Tibial artery (tissue), 4 donors: ENCODE measurements at places on chromosomes 4 and X.

DNA sequence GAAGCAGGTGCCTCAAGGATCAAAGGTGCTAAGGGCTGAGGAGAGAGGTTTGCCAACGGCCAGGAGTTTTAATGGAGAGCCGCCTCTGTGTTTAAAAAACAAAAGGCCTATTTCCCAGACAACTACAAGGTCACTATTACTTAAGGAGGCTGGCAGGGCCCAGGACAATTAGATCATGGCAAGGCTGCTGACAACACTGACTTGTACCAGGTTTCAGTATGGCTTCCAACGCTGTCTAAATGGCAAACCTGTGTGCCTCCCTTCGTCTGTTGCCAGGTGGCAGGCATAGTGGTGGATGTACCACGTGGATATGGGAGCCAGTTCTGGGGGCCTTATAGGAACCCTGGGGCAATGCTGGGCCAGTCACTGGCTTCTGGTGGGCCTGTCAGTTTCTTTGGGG lies 41.0 kb downstream of the NSG1 start:
- DNase-seq, result no peak

GRCh38 chrX:103688946-103689345 lies 2.4 kb upstream of the MORF4L2 start:
- no peak for DNase-seq

GRCh38 chr4:3523628-3524221 lies 8.5 kb downstream of the LRPAP1 start:
- DNase-seq, result peak; percentile 60

DNA sequence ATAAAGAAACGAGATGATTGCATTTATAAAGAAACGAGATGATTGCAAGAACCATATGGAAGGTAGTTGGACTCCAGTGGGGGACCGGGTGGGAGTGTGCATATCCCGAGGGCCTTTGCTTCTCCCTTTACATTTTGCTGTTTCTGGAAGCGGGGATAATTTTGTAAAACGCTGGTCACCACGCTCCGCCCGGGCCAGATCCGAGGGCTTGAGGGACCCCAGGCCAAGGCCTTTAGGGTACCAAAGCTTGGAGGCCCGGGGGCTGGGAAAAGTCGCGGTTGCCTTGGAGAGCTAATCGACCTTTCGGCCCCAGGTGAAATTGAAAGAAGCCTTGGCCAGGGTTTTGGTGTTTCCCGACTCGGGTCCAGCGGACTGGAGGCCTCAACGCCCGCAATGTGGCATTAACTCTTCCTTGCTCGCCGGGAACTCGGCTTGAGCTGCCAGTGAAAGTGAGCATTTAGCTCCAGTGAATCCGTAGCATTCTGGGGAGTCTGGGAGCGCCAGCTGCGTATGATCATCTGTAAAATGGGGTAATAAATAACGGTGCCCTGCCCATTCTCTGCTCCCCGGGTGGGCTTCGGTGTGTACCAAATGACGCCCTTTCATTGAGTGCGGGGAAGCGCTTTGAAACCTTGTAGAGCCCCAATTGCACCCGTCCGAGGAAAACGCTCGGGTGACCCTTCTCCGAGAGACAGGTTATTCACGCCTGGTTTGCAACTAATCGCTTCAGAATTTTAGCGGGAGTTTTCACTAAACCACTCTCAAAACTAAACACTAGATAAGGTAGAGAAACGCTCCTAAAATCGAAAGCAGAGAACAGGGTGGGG lies 4.5 kb downstream of the NKX3-2 start:
- DNase-seq, result no peak

- DNase-seq, result peak; percentile 38
Measured at GRCh38 chr4:113444386-113444785, 317.2 kb downstream of the CAMK2D start.

DNA sequence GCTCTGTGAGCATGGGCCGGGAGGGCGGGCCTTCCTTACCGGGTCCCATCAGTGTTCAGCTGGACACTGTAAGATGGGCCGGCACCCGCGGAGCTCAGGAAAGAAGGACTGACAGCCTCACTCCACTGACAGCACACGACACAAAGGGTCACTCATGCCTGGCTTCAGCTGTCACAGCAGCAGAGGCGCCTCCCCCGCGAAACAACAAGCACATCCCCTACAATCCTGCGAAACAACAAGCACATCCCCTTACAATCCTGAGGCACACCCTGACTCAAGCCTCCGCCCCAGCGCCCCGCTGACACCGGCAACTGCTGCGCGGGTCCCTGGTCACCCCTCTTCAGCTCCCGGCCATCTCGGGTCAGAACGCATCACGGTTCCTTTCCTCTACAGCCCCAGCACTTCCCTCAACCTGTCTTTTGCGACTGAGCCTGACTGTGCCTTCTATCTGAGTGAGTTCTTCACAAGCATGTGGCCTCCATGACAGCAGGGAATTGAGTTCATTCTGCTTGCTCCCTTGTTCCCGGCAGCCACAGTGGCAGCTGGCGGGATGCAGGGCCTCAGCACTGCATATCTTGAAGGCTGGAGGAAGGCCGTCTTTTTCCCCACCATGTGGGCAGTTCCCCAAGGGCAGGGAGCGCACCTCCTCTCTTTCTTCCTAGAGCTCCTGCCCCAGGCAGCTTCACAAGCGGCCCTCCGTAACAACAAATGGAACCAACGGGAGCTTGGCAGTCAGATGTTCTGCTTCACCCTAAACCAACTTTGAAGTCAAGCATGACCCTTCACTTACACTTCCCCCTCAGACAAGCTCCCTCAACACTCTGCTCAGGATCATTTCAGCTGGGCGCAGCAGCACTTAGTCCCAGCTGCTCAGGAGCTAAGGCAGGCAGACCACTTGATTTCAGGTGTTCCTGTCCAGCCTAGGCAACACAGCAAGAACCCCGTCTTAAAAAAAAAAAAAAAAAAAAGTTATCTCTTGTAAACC lies 39.6 kb downstream of the SCD5 start:
- no peak for DNase-seq

GRCh38 chr4:61246034-61246433 lies 45.9 kb downstream of the ADGRL3 start:
- no peak for DNase-seq

DNA sequence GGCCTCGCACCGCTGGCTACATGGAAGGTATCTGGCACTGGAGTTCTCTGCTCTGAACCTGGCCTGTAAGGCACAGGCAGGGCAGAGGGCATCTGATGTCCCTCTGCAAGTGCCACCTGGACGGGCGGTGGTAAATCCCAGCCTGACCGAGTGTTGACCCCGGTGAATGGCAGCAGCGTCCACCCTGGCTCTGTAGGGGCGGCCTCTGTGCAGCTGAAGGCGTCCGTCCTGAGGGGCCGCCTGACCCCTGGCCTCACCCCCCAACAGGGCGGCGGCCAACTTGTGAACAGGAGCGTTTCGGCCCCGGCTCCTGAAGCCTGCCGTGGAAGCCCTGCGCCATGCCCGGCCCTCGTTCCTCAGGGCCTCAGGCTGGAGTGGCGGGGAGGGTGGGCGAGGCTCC lies 51.4 kb downstream of the CPZ start:
- DNase-seq, result peak; percentile 44

GRCh38 chr4:28001698-28002097 lies 1141.1 kb downstream of the STIM2 start:
- no peak for DNase-seq

GRCh38 chrX:150361777-150362351 lies 1.3 kb upstream of the MAMLD1 start:
- no peak for DNase-seq

- DNase-seq, result no peak
Measured at GRCh38 chr4:56475917-56476316, 8.5 kb downstream of the SRP72 start.

DNA sequence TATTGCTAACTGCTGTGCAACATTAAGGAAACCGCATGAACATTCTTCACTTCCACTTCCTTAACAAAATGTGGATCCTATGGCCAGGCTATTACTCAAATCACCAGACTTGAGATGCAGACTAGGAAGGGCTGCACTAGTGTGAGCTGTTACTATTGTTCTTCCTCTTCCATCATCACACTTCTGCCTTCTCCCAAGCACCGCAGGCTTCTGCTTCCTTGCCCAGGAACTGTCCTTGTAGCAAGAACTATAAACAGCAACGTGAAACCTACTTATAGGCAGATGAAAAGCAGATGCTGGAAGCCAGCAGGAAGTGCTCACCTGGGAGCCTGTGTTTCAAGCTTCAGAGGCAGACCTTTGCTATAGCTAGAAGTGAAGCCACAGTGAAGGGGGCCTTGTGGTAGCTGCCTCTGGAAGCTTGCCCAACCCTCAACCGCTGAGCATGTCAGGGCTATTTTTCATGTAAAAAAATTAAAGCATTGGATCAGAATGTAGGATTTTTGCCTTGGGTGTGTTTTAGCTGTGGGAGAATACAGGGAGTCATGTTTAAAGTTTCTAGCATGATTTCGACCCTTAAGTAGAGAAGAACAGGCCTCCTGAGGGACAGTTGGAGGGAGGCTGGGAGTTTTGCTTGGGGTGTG lies 43.9 kb downstream of the CLNK start:
- no peak for DNase-seq

DNA sequence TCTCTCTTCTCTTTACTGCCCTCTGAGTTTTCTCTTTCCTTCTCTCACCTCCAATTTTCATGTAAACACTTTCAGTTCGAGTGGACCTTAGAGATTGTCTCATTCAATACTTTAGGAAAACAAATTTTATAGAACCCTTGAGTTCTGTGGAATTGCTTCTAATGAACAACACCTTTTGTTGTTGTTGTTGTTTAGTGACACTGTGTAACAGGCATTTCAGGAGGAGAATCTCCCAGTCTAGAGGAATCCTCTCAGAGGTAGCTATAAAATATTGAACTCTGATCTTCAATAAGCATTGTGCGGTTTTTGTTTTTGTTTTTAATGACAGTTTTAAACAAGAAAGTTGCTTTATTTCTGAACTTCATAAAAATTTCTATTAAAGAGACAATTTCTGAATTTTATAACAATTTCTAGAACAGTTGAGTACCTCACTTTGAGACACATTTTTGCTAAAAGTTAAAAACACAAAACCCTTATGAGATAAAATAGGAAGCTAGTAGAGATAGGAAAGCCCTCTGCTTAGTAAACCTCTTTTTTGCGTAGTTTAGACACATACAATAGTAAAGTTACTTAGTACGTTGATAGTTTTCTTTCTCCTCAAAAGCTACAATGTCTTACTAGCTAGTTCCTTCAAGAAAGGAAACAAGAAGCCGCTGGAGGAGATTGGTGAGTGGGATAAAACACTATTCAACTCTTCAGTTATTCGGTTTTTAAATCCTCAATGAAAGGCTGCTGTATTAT lies 38.8 kb downstream of the CLCN3 start:
- DNase-seq, result no peak

GRCh38 chr4:126364311-126364911 lies 1049.7 kb downstream of the FAT4 start:
- no peak for DNase-seq

- no peak for DNase-seq
Measured at GRCh38 chr4:35559559-35560365, 684.6 kb downstream of the ARAP2 start.

- no peak for DNase-seq
Measured at GRCh38 chrX:150813922-150814321, 84.5 kb downstream of the CD99L2 start.

DNA sequence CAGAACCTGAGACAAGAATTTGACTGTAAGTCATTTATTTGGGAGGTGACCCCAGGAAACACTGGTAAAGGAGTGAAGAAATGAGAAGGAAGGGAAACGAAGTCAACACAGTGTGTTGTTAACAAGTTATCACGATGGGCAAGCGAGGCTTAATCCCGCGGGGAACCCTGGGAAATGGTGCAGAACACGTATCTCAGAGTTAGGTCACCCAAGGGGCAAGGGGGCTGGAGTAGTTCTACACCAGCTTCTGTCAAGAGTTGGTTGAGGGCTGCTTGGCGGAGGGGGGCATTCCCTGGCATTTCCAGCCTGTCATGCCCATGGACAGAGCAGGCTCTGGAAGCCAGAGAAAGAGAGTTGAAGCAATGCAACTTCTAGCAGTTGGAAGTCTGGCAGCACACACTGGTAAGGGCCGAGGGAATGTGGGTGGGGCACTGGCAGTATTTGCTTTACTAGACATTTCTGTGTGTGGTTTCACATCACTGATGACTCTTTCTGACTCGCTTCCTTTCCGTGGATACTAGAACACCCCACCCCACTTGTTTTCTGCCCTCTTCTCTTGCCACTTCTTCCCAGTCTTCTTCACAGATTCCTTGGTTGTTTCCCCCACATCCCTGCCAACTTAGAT lies 52.2 kb upstream of the ADGRG2 start:
- DNase-seq, result peak; percentile 58

GRCh38 chrX:39953879-39954278 lies 143.9 kb downstream of the BCOR start:
- DNase-seq, result peak; percentile 81

DNA sequence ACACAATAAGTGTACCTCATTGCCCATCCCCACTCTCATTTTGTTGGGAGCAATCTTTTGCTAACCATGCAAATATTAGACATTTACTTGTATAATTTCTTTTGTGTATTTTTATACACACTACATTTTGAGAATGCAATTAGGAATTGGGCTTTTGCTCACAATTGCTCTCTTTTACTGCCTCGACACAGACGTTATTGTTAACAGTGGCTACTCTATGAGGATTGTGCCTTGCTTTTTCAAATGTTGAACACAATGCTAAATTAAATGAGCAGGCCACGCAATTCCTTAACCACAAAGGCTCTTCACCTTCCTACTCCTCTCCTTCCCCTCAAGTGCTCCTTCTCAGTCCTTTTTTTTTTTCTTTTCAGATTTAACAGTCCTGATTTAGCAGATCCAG lies 42.8 kb upstream of the HPF1 start:
- no peak for DNase-seq

- DNase-seq, result no peak
Measured at GRCh38 chr4:100949350-100949935, 397.9 kb downstream of the PPP3CA start.

DNA sequence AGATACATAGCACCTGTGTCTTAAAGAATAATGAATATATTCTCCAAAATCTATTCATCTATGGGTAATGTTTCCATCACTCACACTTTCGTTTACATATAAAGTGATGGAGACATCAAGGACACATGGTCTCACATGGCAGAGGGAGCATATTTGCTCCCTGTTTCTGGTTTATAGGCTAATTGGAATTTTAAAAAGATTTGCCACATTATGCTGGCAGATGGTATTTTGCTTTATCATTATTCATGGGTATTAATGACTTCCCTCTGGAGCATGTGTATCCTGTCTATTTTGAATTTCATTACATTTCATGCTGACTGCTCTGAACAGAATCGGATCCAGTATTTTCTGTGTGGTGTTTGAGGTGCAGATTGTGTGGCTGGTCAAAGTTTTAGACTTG lies 79.0 kb downstream of the PDGFRA start:
- no peak for DNase-seq

DNA sequence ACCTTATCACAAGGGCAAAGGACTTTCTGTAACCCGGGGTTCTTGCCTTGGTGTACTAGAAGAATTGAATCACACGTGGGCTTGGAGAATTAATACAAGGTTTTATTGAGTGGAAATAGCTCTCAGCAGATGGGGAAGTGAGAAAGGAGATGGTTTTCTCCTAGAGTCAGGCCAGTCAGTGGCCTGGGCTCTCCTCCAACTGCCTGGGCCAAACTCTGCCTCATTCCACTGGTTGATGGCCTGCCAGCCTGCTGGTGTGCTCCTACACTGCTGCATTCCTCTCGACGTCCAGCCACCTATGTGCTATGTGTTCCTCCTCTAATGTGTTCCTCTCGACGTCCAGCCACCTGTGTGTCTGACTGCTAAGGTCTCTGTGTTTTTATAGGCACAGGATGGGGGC lies 35.3 kb upstream of the SPIN2A start:
- DNase-seq, result no peak
